GM12878 (cell line): ENCODE measurements at places on chromosomes 7 and 10. TPM values are rescaled to one million over a fixed set of nuclear protein-coding genes. Genes with fewer than 3 reads are reported as not detected.

Gene RFC2
- total RNA-seq: 73.3 and 73.5 TPM in 2 replicates

Gene AOAH
- total RNA-seq: 1.3 and 1.6 TPM in 2 replicates

Gene TMEM196
- not detected in 2 replicates for total RNA-seq

Gene SAP25
- total RNA-seq: 7.0 and 8.3 TPM in 2 replicates

Gene RSPH10B2
- total RNA-seq: 0.21 TPM in 1 of 2 replicates, not detected in the other

Gene SLC25A13
- 22.2 and 24.0 TPM in 2 replicates for total RNA-seq

Gene SPAG6
- total RNA-seq: 0.21 and 0.36 TPM in 2 replicates

Gene TFEC
- 4.2 and 5.8 TPM in 2 replicates for total RNA-seq

Gene CALHM3
- 0.16 TPM in 1 of 2 replicates, not detected in the other for total RNA-seq

Gene SPDYE9
- not detected in 2 replicates for total RNA-seq

Gene HOXA9
- total RNA-seq: not detected in 2 replicates

Gene SLC39A12
- total RNA-seq: 0.64 and 0.67 TPM in 2 replicates

Gene DLX5
- not detected in 2 replicates for total RNA-seq

Gene DIP2C
- total RNA-seq: 0.10 and 0.11 TPM in 2 replicates

Gene LRRC4
- 0.16 TPM in 1 of 2 replicates, not detected in the other for total RNA-seq

DNA sequence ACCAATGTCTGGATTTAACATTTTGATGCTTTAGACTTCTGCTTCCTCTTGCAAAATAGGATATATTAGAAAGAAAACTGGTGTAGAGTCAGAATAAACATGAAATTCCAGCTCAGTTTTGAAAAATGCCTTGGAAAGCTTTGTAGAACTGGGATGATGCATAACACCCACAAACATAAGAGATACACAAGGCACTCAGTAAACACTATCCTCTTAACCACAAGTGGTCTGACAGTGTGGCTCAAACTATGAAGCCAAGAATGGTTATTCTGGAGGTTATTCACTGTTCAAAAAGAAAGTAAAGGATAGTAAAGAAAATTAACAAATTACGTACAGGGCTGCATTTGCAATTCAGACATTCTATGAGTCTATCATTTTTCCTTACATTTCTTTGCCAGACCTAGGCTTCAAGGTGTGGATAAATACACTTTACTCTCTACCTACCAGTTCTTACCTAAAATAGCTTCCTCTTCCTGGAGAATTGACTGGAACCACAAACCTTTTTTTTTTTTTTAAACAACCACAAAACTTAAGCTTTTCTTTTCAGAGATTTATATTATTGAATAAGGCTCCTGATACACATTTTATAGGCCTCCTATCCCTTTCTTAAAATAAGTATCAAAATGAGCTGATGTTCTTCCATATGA lies 9.0 kb upstream of the RSBN1L start:
- DNase-seq: no peak

DNA sequence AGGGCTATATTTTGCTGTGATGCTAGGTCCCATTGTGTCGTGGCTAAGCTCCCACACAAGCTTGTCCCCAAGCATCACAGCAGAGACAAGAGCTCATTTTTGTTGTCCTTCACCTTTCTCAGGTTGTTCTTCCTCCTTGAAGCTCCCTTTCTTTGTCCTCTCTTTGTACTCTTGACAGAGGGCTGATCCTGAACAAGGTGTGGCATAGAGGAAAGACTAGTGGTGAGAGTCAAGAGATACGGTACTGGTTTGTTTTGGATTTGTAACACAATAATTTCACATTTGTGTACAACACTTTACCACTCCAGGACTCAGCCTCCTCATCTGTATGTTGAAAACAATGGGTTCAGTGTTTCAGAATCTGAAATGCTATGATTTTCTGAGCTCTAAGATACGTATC lies 41.0 kb downstream of the MAGI2 start:
- DNase-seq: no peak

DNA sequence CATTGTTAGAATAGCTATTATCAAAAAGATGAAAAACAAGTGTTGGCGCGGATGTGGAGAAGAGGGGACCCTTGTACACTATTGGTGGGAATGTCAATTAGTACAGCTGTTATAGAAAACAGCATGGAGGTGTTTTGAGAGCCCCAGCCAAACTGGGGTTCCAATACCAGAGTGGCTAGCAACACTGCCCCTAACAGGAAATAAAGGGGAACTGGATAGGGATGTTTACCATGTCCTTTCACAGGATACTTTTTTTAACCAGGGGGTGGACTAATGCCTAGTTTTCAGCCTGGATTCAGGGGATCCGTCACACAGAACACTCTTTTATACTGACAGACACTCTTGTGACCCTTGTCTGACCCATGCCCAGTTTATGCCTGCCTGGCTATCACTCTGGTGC lies 6.9 kb upstream of the GSTK1 start:
- no peak for DNase-seq

GRCh38 chr10:77349226-77349625 lies 288.4 kb downstream of the KCNMA1 start:
- DNase-seq: no peak

- DNase-seq: no peak
Measured at GRCh38 chr10:46297406-46298204, 10.8 kb downstream of the ANTXRL start.

DNA sequence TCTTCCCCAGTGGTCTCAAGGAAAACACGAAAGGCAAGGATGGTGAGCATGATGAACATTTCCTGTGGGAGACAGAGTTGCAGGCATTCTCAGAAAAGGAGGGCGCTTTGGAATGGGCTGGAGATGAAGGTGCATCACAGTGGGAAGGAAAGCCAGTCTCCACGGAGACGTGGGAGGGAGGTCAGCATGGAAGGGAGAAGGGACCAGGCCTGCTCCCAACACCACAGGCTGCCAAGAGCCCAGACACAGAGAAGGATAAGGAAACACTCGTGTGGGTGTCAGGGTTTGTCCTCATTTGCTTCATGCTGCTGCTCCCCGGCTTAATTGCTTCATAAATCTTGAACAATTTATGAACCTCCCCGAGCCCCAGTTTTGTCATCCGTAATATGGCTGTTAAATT lies 231.5 kb upstream of the ZNF32 start:
- DNase-seq: no peak

- DNase-seq: no peak
Measured at GRCh38 chr7:27116962-27117886, 13.3 kb downstream of the HOXA4 start.

DNA sequence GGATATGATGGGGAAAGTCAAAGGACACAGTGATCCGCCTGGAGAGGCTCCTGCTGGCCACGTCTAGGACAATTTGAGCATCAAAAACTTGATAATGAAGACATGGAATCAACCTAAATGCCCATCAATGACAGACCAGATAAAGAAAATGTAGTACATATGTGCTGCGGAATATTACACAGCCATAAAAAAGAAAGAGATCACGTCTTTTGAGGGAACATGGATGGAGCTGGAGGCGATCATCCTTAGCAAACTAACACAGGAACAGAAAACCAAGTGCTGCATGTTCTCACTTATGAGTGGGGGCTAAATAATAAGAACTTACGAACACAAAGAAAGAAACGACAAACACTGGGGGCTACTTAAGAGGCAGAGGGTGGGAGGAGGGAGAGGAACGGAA lies 124.9 kb downstream of the PRKAG2 start:
- no peak for DNase-seq

GRCh38 chr7:95011146-95011928 lies 103.9 kb downstream of the PPP1R9A start:
- no peak for DNase-seq

DNA sequence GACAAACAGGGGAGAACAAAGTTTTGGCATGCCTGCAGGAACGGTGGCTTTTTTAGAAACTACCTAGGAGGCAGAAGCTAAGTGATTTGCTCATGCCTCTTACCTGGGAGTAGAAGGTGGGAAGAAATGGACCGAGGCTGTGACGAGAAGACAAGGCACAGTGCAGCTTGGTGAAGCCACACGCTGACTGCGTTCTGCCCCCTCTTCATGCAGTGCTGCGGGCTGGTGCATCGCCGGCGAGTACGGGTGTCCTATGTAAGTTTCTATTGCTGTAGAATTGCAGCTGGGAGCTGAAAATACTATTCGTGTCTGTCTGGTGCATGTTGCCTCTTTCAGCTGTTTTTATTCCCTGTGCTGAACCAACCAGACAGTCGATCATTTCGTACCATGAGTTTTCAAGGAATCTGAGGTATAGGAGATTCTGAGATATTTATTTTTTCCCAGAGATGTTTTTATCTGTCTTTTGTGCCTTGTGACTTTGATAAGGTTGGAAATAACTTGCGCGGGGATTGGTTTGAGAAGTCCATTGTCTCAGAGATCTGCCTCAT lies 120.9 kb downstream of the CACNB2 start:
- DNase-seq: no peak

DNA sequence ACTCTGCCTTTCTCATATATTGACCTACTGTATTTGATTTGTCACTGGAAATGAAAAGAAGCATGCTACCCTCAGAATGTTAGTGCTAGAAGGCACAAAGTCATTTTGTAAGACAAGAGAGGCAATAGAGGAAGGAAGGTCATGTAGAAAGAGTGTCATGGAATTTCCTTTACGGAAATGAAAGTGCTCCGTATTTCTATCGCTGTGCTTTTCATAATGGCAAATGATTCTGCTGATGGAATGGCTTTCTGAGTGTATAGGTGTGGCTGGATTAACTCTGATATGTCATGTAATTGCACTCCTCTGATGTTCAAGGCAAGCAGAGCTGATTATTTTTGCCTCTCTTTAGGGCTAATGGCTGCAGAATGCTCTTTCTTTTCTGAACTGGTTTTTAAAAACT lies 15.5 kb upstream of the STEAP4 start:
- DNase-seq: no peak

GRCh38 chr7:158446706-158447105 lies 140.9 kb downstream of the PTPRN2 start:
- DNase-seq: no peak

- no peak for DNase-seq
Measured at GRCh38 chr10:5343561-5343960, 21.2 kb upstream of the UCN3 start.

GRCh38 chr7:43135129-43135528 lies 22.7 kb downstream of the HECW1 start:
- no peak for DNase-seq

- no peak for DNase-seq
Measured at GRCh38 chr7:31788883-31789680, 102.1 kb downstream of the PPP1R17 start.

DNA sequence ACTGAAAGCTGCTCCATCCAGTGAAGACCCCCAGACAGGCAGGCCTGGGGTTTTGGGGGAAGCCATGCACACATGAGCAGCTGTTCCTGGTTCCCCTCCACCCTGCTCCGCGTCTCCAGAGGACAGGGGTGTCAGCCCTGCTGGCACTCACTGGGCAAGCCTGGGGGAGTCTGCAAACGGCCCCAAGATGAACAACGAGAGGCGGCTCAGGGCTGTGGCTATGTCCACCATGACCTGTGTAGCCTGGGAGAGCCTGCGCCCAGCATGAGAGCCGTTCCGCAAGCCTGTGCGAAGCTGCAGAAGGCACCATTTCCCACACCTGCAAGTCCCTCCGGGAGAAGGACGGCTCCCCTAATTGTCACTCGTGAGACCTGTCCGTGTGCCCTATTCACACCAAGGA lies 59.5 kb downstream of the DPYSL4 start:
- DNase-seq: no peak

- no peak for DNase-seq
Measured at GRCh38 chr10:86082556-86082955, 284.0 kb downstream of the GRID1 start.

GRCh38 chr7:47639495-47640110 lies 57.7 kb upstream of the TNS3 start:
- DNase-seq: no peak

GRCh38 chr7:39102234-39102633 lies 124.5 kb downstream of the POU6F2 start:
- DNase-seq: no peak

DNA sequence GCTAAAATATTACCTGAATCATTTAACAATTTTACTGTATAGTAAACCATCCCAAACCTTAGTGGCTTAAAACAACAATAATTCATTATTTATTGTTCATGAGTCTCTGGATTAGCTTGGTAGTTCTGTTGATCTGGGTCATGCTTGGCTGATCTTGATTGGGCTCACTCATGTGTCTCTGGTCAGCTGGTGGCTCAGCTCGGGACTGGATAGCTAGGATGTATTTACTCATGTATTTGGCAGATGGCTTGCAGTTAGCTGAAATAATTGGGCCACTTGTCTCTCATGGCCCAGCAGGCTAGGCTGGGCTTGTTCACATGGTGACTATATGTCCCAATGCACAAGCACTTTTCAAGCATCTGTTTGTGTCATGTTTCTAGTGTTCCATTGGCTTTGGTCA lies 262.8 kb downstream of the BBS9 start:
- DNase-seq: no peak

GRCh38 chr7:152511736-152512135 lies 75.9 kb upstream of the KMT2C start:
- DNase-seq: no peak

- no peak for DNase-seq
Measured at GRCh38 chr7:18503126-18503866, 7.7 kb downstream of the HDAC9 start.

- DNase-seq: no peak
Measured at GRCh38 chr7:46207931-46208634, 287.0 kb upstream of the IGFBP3 start.

DNA sequence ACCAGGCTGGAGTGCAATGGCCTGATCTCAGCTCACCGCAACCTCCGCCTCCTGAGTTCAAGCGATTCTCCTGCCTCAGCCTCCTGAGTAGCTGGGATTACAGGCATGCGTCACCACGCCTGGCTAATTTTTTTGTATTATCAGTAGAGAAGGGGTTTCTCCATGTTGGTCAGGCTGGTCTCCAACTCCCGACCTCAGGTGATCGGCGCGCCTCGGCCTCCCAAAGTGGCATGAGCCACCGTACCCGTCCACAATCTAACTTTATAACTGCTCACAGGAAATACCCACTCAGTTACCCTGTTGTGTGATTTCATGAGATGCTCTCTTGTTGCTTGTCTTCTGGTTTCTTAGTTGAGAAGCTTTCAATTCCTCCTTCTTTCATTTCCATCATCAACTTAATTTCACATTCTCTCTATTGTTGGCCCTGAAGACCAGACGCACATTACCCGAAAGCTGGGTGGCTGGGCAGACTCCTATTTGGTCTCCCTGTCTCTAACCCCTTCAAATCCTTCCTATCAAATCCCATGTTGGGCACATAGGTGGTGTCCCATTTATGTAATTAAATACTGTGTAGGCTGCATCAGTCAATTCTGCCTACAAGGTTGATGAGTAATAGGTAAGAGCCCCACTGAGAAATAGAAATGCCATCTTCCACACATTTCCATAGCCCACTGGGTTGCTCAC lies 1.1 kb upstream of the GSTO2 start:
- no peak for DNase-seq

DNA sequence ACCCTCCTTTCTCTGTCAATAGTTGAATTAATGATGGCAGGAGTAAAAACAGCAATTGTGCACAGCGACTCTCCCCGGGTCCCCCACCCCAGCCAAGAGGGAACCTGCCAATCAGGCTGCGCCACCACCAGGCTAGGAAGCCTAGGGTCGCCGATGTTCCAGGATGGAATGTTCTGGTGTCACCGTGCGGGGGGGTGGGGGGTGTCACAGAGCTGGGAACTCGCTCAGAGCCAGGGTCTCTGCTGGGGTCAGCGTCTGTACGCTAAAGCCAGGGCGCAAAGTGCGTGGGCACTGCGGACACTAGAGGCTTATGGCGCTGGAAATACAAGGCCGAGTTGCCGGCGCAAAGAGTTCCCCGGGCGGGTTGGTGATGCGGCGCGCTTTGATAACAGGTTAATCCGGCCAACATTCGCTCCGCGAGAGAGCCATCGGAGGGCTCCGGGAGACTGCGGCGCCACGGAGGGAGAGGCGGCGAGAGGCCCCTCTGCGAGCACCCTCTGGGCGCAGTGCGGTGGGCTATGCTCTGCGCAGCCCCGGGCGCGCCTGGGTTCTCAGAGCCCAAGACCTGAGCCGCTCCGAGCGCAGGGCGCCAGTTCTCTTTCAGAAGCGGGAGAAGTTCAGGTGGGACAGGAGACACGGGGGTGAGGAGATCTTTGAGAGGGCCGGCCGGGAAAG lies 192.3 kb downstream of the EMX2 start:
- DNase-seq: no peak

GRCh38 chr7:29254591-29254990 lies 60.0 kb downstream of the CHN2 start:
- no peak for DNase-seq
